Thymus (tissue), 14 donors: ENCODE measurements at places on chromosomes 7 and 10. TPM values are rescaled to one million over a fixed set of nuclear protein-coding genes. Genes with fewer than 3 reads are reported as not detected.

The SFTPA1 gene
- total RNA-seq, result 1.4 TPM

DNA sequence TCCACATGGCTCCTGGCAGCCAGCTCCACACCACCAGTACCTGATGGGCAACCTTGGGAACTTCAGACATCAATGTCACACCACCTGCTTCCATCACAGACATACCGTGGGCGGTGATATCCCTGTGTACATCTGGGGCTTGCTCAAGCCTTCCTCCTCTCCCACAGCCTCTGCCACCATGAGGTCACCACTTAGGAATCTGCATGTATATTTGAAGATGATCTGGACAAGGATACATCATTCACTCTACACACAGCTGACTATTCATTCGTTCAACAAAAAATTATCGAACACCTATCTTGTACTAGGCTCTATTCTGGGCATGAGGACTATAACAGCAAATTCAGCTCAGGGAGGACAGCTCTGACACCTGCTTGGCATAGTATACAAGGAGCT is 6.8 kb downstream of the DLG5 start:
- no peak for DNase-seq
- H3K27me3 ChIP-seq, result no peaks in the 10 kb centered on the region
- H3K27ac ChIP-seq, result no peak overlapping the region
- no peaks in the 10 kb centered on the region for H3K36me3 ChIP-seq
- peaks cover under 1% of the 10 kb centered on the region for H3K4me1 ChIP-seq

GRCh38 chr10:22536620-22537019 is 177.8 kb downstream of the PIP4K2A start:
- H3K36me3 ChIP-seq, result peaks cover 36% of the 10 kb centered on the region
- no peak overlapping the region for H3K27ac ChIP-seq
- DNase-seq, result no peak
- no peaks in the 10 kb centered on the region for H3K27me3 ChIP-seq

GRCh38 chr10:90587081-90587491 is 270.8 kb downstream of the HTR7 start:
- H3K36me3 ChIP-seq, result no peaks in the 10 kb centered on the region
- H3K4me3 ChIP-seq, result no peak overlapping the region
- no peak for DNase-seq
- H3K27ac ChIP-seq, result no peak overlapping the region

The INTS1 gene
- 19.6 TPM for total RNA-seq

DNA sequence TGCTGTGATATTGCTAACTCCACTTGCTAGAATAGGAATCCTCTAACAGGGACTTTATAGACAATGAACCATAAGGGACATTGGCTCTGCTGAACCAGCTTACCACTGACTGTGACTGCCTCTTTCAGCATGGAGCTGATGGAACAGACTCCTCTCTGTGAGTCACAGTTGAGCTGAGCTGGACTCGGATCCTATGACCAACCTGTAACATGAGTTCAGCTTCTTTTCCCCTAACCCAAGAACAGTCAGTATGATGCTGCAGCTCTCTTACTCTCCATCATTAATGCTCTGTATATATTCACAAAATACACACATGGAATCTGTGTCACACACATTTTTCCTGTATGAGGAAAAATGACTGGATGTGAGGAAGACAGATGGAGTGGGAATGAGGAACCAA is 177.9 kb upstream of the BET1 start:
- H3K4me1 ChIP-seq, result no peaks in the 10 kb centered on the region
- H3K27ac ChIP-seq, result no peak overlapping the region
- no peak overlapping the region for H3K4me3 ChIP-seq
- DNase-seq, result no peak

DNA sequence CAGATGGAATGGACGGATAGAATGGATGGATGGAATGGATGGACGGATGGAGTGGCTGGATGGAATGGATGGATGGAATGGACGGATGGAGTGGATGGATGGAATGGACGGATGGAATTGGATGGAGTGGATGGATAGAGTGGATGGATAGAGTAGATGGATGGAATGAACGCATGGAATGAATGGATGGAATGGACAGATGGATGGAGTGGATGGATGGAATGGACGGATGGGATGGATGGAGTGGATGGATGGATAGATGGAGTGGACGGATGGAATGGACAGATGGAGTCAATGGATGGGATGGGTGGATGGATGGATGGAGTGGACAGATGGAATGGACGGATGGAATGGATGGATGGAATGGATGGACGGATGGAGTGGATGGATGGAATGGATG is 259.7 kb upstream of the C7orf33 start:
- DNase-seq, result no peak
- H3K4me1 ChIP-seq, result no peaks in the 10 kb centered on the region
- no peaks in the 10 kb centered on the region for H3K36me3 ChIP-seq
- H3K27ac ChIP-seq, result no peak overlapping the region

DNA sequence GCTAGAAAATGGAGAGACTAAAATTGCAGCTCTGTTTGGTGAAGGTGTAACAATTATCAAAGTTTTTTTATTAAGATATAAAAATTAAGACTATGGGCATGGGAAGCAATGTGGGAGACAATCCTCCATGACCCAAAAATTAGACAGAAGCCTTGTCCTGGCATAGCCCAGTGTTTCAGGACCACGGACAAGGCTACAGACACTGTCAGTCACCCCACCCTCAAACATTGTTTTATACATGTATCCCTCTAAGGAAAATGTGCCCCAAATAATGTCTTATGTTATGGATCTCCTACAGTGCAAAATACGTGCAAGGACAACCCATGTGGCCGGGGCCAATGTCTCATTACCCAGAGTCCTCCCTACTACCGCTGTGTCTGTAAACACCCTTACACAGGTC is 24.0 kb downstream of the HABP2 start:
- DNase-seq, result no peak
- no peaks in the 10 kb centered on the region for H3K4me1 ChIP-seq
- H3K27ac ChIP-seq, result no peak overlapping the region
- H3K27me3 ChIP-seq, result peaks cover 2% of the 10 kb centered on the region
- H3K36me3 ChIP-seq, result no peaks in the 10 kb centered on the region
